Neuronal stem cell (in vitro differentiated cells): ENCODE measurements at places on chromosomes 13 and 19.
A peak's percentile ranks its signal among the peaks of the same experiment; 100 is the strongest.

DNA sequence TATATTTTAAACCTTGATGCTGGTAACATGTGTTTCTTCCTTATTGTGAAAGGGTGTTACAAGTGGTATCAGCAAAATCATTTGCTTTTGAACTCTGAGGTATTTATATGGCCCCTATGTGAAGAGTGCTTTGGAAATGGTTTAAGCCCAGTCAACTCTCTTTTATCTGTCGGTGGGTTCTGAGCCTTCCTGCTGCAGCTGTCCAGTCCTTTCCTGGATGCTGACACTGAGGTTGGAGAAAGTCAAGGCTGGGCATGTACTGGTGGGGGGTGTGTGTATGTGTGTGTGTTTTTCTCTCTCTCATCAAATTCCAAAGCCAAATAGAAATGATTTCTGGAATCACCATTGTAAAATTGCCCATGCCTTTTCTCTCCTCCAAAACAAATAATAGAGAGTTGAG, 221.2 kb downstream of the LMO7 start:
- no peak for DNase-seq

DNA sequence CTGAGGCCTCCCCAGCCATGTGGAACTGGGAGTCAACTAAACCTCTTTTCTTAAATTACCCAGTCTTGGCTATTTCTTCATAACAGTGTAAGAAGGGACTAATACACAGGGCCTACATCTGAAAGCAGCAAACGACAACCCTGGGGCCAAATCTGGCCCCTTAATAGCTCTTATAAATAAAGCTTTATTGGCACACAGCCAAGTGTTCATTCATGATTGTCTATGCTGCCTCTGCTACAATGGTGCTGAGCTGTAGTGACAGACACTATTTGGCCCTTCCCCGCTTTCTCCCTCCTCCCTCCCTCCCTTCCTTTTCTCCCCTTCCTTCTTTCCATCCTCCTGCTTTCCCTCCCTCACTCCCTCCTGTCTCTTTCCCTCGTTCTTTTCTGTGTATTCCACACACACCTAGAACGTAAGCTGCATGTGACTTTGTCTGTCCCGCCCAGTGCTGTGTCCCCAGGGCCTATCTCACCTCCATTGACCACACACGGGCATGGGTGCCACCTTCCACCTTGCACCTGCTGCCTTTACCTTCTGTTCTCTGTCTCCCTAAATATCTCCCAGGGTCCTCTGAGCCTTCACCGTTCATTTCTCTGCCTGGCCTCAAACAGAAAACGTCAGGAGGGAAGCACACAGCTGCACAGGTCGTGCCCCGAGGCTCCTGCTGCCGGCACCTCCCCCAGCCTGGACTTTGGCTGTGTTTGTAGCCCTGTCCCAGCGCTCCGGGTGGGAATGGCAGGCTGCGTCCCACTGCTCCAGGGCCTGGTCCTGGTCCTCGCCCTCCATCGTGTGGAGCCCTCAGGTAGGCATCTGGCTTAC, at the start of gene PROZ:
TSS of gene PROZ (plus strand) at position 720 of the 819 bp plus-strand sequence. CDS start at position 733, 13 bp downstream.
- DNase-seq, result no peak

- no peak for DNase-seq
Observed at GRCh38 chr19:4911786-4912672, 2.7 kb downstream of the UHRF1 start.

DNA sequence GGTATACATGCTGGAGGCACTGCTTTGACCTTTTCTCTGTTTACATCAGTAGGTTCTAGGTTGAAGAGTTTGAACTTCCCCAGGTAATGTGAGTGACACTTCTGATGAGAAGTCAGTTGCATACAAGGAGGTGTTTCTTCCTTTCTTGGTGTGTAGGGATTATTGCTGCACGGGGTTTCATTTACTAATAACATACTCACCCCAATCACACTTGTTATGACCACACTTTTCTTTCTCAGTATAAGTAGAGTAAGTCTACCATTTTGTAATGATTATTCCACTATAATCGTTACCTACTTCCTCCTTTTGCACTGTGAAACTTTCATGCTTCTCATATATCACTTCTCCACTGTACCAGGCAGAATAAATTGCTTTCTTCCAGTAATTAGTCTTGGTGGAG, 138.0 kb downstream of the TNFSF13B start:
- no peak for DNase-seq

DNA sequence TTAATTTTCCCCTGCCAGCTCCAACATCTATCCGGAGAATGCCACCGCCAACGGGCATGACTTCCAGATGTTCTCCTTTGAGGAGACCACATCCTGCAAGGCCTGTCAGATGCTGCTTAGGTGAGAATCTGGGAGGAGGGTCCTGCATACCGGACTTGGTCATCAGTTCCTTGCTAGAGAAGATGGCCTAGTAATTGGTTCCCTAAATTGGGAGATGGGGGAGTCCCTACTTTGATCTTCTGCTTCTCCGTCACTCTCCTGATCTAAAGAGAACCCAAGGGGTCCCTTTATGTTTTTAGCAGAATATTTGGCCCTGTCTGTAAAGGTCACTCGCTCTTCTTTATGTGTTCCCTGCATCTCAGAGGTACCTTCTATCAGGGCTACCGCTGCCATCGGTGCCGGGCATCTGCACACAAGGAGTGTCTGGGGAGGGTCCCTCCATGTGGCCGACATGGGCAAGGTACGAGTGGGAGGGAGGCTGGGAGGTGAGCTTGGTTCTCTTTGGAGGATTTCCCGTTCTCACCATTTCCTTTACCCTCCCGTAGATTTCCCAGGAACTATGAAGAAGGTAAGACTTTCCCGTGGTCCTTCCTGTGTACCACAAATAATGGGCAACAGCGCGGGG, 54.1 kb upstream of the ADGRE1 start:
- no peak for DNase-seq

DNA sequence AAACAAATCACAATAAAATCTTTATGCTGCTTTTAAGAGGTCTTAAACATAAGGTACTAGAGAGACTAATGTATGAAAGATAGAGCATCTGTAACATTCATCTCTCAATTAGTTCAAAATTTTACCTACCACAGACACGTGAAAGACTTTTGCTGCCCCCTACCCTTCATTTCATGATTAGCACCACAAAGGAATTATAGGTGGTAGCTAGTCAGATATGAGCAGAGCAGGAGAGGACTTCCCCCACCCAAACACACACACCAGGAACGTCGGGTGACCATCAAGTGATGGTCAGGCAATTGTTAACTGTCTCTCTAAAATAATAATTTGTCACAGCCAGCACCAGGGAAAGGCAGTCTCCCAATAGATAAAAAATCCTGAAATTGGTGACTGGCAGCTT, 1531.7 kb upstream of the SPRY2 start:
- peak; percentile 8 for DNase-seq

GRCh38 chr13:30394751-30395191, 27.5 kb upstream of the UBE2L5 start:
- DNase-seq, result no peak

DNA sequence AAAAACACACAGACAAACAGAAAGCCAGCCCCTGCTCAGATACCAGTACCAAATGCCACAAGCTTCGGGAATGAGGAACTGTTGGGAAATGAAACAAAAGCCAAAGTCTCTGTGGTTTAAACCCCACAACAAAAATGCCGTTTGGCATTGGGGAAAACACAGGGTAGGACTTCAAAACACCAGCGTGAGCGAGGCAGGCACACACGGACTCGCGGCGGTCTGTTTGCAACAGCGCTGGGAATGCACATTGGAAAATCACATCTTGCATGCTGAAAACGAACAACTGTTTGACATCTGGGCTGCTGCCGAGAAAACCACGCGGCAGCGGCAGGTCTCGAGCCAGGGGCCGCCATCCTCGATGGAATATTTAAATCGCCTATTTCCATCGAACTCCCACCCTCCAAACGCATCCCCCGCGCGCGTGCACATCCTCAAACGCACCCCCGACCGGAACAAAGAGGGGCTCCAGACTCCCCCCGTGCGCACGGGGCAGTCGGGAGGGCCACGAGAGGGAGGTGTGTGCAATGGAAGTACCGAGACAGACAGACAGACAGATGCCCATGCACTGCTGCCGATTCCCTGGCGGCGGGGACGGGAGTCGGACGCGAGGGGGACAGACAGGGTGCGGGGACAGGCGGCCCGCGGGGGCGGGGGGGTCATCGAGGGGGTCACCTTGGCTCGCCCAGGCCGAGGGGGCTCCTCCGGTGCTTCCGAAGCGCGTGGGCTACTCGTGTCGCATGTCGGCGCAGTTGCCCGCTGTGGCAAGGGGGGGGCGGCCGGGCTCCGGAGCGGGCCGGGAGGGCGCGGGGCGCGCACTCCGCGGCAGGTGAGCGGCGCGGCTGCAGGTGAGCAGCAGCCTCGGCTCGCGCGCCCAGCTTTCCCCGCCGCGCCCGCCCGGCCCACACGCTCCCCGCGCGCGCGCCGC, at the start of gene GPR12:
TSS of gene GPR12 (minus strand) at position 880 of the 925 bp plus-strand sequence. CDS start 959 bp downstream, outside the sequence.
- DNase-seq, result no peak

GRCh38 chr13:103161476-103161875, 95.3 kb upstream of the SLC10A2 start:
- DNase-seq, result no peak

- DNase-seq, result no peak
Observed at GRCh38 chr19:42397263-42398166, 7.4 kb upstream of the CNFN start.

GRCh38 chr19:47096100-47096704, 17.4 kb downstream of the ZC3H4 start:
- no peak for DNase-seq

DNA sequence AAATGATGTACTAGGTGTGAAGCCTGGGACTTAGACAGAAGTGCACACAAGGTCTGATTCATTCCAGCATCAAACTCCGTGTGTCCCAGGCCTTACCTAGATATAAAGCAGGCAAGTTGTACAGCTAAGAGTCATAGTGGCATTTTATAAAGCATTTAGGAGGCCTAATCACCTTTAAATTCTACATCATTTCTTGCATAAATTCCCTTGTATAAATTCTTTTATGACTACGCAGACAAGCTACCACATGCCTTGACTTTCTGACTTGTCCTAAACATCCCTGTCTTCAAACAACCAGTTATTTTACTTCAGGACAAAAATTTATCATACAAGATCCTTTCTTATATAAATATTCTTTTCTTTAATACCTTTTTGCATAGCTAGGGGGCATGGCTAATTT, 22.5 kb downstream of the TMEM255B start:
- no peak for DNase-seq

DNA sequence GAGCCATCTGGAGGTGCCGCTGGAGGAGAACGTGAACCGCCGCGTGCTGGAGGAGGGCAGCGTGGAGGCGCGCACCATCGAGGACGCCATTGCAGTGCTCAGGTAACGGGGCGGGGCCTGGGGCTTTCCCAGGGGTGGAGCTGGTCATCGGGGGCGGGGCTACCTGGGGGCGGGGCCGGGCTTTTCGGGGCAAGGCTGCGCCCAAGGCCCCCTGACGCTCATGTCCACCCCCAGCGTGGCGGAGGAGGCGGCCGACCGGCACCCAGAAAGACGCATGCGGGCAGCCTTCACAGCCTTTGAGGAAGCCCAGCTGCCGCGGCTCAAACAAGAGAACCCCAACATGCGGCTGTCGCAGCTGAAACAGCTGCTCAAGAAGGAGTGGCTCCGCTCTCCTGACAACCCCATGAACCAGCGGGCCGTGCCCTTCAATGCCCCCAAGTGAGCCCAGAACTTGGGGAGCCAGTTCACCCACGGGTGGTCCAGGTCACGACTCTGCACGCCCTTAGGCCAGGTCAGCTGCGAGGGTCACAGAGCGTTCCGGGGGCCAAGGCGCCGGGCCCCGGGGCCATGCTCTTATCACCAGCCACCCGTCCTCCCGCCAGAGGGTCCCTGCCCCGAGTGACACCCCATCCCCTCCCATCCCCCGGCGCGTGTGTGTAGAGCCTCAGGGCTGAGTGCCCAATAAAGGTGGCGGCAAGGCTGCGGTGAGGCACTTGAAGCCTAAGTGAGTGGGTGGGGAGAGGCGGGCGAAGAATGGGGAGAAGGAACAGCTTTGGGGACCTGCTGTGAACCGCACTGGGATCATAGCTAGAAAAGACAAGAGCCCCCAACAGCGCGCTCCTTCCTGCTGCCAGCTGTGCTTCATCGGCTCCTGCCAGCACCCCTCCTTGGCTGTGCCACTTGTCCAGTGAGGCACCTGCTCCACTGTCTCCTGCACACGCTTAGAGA, 10.7 kb downstream of the CCDC124 start:
- no peak for DNase-seq

DNA sequence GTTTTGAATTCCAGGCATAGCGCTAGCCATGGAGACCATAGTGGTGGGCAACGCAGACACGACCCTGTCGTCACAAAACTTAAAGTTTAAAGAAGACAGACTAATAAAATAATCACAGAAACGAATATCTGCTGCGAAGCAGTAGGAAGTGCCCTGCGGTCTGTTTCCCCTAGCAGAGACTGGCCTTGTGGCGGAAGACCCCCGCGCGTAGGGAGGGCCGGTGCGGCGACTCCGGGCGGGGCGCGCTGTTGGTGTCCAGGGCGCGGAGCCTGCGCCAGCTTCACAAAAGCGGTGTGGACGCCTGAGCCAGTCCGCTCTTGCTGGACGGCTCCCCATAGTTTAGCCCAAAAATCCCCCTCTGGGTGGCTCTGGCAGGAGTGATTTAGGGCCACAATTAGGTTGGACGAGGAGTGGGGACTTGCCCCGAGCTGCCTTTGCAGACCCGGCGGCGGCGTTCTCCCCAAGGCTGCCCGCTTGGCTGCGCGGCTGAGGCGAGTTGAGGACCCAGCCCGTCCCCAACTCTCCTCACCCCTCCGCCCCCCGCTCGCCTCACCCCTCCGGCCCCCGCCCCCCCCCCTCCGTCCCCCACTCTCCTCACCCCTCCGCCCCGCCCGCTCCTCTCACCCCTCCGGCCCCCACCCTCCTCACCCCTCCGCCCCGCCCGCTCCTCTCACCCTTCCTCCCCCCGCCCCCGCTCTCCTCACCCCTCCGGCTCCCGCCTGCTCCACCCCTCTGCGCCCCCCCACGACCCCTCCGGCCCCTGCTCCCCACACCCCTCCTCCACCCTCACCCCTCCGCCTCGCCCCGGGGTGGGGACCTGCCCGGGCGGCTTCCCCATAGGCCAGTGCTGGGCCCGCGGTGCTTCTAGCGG, 14.2 kb upstream of the LATS2 start:
- no peak for DNase-seq

- DNase-seq, result no peak
Observed at GRCh38 chr13:111058796-111059506, 56.2 kb upstream of the ARHGEF7 start.

- no peak for DNase-seq
Observed at GRCh38 chr13:90613076-90613795, 734.3 kb upstream of the MIR17HG start.

- no peak for DNase-seq
Observed at GRCh38 chr19:1847684-1848398, 442 bp downstream of the REXO1 start.

- peak; percentile 18 for DNase-seq
Observed at GRCh38 chr13:51768378-51768921, 35.5 kb downstream of the DHRS12 start.

- DNase-seq, result no peak
Observed at GRCh38 chr19:40702337-40703012, 12.0 kb upstream of the NUMBL start.

GRCh38 chr19:43354305-43354627, 780 bp downstream of the CD177 start:
- peak; percentile 29 for DNase-seq

GRCh38 chr13:44564936-44565335, 11.2 kb downstream of the TSC22D1 start:
- DNase-seq, result no peak
